Mesothelial cell of epicardium (in vitro differentiated cells): ENCODE measurements at places on chromosomes 11 and 22.

DNA sequence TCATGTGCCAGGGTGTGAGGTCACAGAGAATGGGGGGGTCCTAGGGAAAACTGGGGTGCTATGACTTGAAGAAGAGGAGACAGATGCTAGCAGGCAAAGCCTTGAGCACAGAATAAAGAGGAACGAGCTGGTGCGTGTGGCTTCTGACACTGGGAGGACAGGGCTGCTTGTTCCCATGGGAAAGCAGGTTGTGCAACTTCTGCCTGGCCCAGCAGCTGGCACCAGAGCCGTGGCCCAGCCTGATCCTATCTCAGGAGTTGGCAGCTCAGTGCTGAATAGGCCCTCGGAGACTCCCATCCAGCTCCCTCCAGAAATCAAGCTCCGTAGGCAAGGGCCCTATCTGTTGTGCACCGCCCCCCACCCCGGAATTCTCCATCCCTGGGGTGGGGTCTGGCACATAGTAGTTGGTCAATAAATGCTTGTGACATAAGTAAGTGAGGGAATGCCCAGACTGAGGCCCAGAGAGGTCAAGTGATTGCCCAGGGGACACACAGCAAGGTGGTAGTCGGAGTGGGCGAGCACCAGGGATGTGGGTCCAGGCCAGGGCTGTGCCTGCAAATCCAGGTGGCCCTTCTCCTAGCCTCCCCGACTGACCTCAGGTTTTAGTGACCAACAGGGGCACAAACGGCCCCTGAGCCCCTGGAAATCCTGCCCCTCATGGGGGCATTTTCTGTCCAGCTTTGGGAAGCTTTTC is 19.5 kb upstream of the FADD start:
- DNase-seq = no peak

DNA sequence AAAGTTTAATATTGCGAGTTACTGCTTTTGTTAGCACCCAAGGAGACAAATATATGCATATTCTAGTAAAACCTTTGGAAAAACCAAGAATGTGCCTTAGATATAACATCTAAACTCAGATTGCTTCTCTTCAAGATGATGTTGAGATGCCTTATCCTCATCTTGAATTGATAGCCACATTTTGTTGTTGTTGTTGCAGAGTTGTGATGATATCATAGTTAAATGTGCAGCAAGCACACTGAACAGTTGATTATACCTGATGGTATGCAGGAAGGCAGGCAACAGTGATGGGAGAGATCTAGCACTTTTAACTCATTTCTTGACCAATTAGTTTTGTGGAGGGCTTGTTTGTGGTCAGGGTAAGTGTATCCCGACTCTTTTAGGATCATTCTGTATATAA is 48.0 kb downstream of the KDM2A start:
- DNase-seq = no peak

DNA sequence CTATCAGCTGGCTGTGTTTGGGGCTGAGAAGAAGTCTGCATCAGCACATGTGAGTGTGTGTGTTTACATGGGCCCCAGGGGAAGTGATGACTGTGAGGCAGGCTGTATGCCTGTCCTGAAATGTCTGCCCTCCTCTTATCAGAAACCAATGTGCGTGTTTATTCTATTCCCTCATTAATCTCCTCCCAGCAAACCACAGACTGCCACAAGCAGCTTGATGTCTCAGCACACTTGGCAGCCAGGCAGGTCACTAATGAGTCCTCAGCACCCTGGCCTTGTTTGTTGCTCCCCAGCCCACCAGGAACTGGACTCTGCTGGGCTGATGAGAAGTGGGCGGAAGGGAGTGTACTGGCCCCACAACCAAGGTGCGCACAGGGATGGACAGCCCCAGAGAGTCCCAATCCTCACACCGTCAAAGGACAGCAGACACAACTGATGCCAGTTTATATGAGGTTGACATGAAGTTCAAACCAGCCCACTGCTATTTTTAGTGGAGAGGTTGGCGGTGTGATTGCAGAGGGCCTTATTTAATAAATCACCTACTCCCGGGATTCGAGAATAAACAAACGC is 225.8 kb downstream of the ETS1 start:
- DNase-seq = no peak

GRCh38 chr22:47083379-47083986 is 321.0 kb downstream of the TBC1D22A start:
- no peak for DNase-seq

GRCh38 chr22:27803841-27804415 is 2.4 kb upstream of the MN1 start:
- DNase-seq = no peak

GRCh38 chr11:25938952-25939351 is 393.0 kb upstream of the ANO3 start:
- no peak for DNase-seq

DNA sequence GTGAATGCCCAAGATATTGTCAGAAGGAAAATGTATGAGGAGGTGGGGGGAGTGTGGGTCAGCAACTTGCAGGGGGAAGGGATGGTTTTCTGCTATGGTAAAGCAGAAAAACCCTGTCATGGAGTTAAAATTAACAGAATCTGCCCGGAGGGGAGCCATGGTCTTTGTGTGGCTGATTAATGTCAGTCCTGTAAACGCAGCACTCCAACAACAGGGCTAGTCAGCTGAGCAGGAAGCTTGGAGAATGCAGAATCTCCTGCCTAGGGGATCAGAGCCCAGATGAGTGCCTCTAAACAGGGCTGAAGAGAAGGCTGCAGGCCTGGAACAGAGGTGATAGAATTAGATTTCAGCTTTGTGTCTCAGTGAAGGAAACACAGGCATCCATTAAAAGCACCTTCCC is 140.9 kb upstream of the MTNR1B start:
- no peak for DNase-seq

GRCh38 chr22:45932071-45932470 is 44.9 kb downstream of the WNT7B start:
- no peak for DNase-seq

DNA sequence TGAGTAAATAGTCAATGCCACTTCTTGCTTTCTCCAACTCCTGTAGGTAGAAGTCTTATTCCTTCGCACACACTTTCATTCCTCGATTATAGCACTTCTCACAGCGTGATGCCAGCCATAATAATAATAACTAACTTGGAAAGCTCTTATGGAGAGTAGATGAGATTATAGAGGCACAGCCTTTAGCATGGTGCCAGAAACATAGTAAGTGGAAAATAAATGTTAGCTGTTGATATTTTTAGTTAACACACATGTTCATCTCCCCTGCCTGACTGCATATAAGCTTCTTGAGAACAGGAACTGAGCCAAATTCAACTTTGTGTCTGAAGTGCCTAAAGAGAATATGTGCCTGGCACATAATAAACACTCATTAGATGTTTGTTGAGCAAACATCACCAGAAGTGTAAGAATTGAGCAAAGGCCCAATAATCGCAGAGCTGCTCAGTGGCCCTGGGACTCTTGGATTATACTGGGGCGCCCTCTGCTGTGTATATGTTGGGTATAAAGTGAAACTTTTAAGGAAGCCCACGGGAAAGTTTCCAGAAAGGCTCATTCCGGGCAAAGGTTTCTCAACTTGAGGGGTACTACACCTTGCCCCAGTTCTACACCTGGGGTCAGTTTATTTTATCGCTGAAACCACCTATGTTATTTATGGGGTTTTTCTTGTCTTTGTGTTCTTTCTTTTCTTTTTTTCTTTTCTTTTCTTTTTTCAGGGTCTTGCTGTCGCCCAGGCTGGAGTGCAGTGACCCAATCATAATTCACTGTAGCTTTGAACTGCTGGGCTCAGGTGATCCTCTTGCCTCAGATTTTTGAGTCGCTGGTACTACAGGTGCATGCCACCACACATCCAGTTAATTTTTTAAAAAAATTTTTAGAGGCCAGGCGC is 22.3 kb downstream of the SLN start:
- DNase-seq = peak; percentile 73

GRCh38 chr22:29334696-29335344 is 19.3 kb upstream of the RASL10A start:
- DNase-seq = no peak

DNA sequence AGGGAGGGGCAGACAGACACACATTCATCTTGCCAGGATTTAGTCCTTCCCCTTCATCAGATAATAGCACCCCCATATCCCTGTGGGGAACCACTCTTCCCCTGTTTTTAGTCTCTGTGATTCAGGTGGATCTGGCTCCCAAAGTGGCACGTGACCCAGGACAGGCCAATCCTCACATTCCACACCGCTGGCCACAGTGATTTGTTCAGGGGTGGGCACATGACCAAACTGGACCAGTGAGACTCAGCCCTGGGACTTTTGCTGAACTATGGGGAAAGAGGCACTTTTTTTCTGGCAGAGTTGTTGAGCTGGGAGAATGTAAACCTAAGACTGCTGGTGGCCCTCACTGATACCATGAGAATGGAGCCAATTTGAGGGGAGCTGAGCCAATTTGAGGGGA is 19.1 kb upstream of the KCNJ11 start:
- DNase-seq = no peak

- DNase-seq = no peak
Measured at GRCh38 chr11:62702246-62702645, 5.0 kb downstream of the BSCL2 start.

DNA sequence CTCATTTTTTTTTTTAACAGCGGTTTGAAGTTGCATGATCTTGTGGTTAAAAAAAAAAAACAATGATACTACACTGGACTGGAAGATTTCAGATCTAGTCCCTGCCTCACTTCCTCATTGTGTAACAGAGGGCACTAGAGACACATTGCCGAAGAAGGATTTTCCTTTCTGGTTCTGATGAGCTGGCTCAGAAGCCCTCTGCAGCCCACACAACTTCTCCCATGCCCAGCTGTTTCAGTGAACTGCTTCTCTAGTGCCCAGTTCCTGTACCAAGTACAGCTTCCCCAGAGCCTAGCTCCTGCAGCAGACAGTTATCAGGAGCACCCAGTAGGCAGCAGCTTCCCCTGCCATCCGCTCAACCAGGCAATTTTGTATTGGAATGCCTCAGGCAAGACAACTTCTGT is 29.5 kb upstream of the ANO5 start:
- DNase-seq = no peak

DNA sequence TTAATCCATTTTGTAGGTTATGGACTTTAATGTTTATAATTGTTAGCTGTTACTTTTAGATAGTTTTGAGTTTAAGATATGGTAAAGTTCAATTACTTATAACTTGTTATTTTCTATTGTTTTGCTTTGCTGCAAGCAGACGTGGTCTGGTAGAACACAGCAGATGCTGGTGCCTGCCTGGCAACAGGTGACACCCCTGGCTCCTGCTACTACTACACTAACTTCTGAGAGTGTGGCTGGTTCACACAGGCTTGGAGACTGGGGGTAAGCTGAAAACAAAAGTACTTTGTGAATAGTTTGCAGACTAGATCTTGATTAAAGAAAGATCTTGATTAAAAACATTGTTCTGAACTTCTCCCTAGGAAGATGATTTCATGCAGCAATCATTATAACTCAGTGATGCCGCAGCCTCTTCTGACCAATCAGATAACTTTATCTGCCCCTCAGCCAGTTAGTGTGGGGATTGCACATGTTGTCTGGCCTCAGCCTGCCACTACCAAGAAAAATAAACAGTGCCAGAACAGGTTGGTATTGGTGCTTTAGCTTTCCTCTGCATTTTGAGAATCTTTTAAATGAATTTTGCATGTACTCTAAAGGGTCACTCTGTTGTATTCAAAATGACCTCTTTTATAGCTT is 90.4 kb downstream of the HIPK3 start:
- DNase-seq = no peak

- DNase-seq = no peak
Measured at GRCh38 chr11:122103321-122103720, 12.7 kb downstream of the BLID start.

DNA sequence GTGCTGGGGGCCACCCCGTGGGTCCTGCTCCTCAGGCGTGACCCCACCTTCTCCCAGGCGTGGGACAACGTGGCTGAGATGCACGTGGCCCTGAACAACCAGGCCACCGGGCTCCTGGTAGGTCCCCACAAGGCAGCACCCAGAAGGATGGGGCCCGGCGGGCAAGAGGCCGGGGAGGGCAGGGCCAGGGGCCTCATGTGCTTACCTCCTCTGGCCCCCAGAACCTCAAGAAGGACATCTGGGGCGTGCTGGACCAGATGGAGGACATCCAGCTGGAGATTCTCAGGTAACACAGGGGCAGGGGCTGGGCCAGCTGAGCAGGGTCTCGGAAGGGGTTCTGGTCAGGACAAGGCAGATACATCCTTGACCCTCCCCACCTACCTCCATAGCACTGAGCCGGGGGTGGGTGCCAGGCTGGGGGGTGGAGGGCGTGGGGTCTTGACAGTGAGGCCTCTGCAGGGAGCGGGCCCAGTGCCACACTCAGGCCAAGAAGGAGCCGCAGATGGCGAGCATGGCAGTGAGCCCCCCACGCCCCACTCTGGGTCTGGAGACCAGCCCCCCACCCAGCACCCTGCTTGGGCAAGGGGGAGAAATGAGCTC is 186.3 kb downstream of the IGLL1 start:
- DNase-seq = no peak

GRCh38 chr11:36056160-36056751 is 112.4 kb downstream of the LDLRAD3 start:
- DNase-seq = no peak

DNA sequence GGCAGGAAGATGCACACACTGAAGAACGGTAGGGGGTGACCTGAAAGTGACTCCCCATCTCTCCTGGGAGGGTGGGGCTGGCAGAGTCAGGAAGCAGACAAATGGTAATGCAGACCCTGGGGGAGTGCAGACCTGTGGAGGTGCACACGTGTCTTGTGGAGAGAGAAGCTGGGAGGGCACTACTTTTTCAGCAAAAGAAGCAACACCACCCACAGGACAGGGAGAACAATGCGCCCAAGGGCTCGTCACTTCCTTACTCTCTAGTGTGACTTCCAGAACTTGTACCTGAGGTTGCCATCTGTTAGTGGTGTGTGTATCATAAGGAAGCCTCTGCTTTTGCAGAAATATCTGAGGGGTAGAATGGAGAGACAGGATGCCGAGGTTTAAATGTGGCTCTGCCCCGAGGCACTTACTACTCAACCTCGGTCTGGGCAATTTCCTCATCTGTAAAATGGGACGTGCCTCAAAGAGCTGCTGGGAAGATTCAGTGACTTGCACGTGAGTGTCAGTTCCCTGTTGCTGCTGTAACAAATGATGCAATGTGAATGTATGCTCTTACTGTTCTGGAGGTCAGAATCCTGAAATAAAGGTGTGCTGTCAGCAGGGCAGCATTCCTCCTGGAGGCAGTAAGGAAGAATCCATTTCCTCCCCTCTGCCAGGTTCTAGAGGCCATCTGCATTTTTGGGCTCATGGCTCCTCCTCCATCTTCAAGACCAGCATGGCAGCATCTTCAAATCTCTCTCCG is 323.4 kb downstream of the SHANK2 start:
- DNase-seq = no peak

DNA sequence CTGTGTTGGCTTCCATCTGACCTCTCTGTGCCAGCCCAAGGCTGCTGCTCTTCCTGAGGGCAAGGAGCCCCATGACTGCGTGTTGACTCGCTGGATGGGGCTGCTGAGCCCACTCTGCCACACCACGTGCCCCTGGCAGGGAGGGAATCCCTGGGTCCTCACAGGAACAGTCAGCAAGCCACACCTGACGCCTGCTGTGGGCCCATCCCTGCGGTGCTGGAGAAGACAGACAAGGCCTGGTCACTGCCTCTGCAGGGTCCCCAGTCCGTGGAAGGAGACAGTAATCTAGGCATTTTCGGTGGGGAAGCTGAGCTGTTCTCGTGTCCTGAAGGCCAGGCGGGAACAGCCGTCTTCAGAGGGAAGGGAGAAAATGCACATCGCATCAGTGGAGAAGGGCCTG is 10.6 kb upstream of the PPP6R3 start:
- no peak for DNase-seq
